Left lung (tissue), 14 donors: ENCODE measurements at places on chromosomes 16 and 17. TPM values are rescaled to one million over a fixed set of nuclear protein-coding genes. Genes with fewer than 3 reads are reported as not detected.

DNA sequence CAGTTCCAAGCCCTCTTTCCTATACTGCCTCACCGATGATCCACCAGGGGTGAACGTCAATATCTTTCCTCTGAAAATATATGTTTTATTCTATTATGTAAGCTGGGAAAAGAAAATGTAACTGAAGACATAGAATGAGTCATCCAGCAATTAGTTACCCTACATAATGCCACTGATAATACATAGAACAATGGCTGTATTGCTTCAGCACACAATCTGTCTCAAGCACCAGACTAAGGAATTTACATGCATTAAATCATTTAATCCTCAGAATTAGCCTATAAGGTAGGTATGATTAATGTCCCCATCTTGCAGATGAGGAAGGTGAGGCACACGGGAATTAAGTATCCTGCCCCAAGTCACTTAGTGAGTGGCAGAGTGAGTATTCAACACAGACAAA, 472.8 kb downstream of the TOX3 start:
- H3K4me1 ChIP-seq = no peaks in the 10 kb centered on the region
- no peaks in the 10 kb centered on the region for H3K27me3 ChIP-seq
- no peak overlapping the region for H3K27ac ChIP-seq
- DNase-seq = no peak
- no peak overlapping the region for H3K4me3 ChIP-seq
- no peaks in the 10 kb centered on the region for H3K36me3 ChIP-seq

DNA sequence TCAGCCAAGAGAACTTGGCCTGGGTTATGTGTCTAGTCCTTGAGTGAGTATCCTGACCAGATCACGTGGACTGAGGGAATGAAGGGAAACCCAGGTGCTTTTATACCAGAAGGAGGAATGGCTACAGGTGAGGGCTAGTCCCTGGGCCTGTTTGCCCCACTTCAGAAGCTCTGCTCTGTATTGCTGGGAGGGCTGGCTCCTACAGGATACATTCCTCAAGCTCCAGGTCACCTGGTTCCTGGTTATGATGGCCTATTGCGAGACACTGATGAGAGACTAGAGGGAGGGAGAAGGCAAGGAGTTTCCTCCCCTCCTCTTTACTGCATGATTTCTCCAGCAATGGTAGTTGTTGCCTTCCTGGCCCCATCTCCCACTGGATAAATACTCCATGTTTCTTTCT, 19.0 kb upstream of the SMG8 start:
- peaks cover 5% of the 10 kb centered on the region for H3K36me3 ChIP-seq
- no peaks in the 10 kb centered on the region for H3K27me3 ChIP-seq
- H3K4me3 ChIP-seq = no peak overlapping the region
- no peak overlapping the region for H3K27ac ChIP-seq

The GPR139 gene
- total RNA-seq = not detected

The DNAH2 gene
- total RNA-seq = 0.67 TPM

The IRX3 gene
- 40.7 TPM for total RNA-seq

The C17orf100 gene
- total RNA-seq = 1.3 TPM

DNA sequence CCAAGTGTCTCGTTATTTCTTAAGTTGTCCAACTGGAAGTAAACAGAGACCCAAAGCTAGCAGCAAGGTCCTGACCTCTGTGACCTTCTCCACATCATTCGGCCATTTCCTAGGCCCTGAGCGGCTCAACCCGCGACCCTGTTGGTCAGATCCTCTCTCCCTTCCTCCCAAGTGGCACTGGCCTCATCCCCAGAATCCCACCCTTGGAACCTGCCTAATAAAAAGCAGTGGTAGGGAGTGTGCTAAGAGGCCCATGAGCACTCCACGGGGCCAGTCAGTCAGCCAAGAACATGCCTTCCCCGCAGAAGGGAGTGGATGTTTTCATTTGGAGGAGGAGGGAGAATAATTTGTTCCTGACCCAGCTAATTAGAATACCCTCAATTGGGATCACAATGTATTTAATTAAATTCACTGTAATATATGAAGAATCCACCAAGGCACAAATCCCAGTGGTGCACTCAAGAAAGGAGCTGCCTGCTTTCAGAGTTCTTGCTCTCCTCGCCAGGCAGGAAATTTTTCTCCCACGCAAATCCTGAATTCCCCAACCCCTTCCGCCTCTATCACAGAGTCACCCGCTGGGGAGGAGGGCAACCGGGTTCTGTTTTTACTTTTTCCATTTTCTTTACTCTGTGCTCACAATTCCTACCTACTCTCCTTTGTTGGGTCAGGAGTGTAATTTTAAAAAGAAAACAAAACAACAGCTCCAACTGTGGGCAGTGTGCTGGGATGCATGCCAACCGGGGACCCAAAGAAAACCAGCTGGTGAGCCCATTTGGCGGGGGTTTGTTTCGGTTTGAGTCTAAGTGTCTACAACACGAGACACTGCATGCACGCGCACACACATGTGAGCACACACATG, 153.4 kb downstream of the ZFHX3 start:
- H3K36me3 ChIP-seq = no peaks in the 10 kb centered on the region
- H3K27me3 ChIP-seq = no peaks in the 10 kb centered on the region
- no peak for DNase-seq
- H3K4me1 ChIP-seq = no peaks in the 10 kb centered on the region

DNA sequence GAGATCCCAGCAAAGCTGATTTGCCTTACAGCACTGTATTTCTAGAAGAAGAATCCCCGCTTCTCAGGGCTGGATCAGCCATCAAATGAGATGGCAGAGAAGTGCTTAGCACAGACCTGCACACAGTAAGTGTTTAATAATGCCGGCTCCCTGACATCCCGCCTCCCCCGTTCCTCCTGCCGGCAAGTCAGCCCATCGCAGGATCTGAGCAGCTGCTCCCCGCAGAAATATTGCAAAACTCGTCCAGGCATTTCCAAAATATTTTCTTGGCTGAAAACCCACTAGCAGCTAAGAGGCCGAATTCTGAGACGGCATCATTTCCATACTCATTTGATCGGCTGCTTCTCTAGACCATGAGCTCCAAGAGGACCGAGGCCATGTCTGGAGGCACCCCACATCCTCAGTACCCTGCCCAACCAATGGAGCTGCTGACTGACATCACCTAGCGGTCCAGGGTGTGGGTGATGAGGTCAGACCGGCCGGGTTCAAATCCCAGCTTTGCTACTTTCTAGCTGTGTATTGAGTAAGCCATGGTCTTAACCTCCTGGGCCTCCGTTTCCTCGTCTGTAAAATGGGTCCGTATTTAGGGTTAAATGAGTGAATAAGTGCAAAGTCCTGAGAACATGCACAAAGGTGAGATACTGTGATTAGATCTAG, 251.5 kb downstream of the KATNIP start:
- no peaks in the 10 kb centered on the region for H3K4me1 ChIP-seq
- H3K4me3 ChIP-seq = no peak overlapping the region
- peaks cover 25% of the 10 kb centered on the region for H3K27me3 ChIP-seq
- no peaks in the 10 kb centered on the region for H3K36me3 ChIP-seq
- peak; percentile 44 for DNase-seq

DNA sequence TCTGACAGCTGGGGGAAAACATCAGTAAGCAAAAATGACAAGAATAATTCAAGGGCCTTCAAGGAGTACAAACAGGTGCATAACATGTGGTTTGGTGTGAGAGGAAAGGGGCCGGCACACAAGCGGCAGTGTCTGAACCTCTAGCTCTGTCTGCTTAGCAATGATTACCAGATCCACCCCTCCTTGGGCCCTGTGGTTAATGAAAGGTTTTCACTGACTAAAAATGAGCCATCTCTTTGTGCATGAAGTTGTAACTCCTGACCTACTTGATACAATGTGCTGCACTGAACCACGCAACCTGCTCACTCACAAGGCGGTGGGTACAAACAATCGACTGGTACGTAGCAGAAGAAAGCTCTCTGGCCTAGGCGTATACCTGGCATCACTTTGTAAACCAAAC, 15.1 kb downstream of the FAM117A start:
- H3K27ac ChIP-seq = peak overlapping the region; percentile 28
- no peak overlapping the region for H3K4me3 ChIP-seq
- no peaks in the 10 kb centered on the region for H3K36me3 ChIP-seq
- no peaks in the 10 kb centered on the region for H3K27me3 ChIP-seq
- no peaks in the 10 kb centered on the region for H3K4me1 ChIP-seq
- no peak for DNase-seq

DNA sequence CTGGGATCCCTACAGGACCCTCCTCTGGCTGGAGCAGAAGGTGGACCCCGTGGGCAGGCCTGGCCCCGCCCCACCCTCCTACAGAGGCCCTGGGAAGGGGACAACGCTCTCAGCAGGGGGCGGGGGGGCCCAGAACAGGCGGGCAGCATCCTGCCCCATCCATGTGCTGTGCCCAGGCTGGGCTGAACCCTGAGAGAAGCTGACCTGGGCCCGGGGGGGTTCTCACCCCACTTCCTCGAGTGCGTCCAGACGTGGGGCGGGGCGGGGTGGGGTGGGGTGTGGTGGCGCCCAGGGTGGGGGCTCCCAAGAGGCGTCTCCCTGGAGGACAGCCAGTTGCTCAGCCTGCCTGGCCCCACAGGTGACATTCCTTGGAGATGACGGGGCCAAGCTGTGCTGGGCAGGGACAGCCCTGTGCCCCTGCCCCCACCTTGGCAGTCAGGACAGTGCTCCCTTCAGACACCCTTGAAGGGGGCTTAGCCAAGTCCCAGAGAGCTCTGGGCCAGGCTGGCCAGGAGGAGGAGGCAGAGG, 390 bp upstream of the UNC13D start:
- H3K4me1 ChIP-seq = peaks cover 31% of the 10 kb centered on the region
- no peaks in the 10 kb centered on the region for H3K36me3 ChIP-seq
- peak overlapping the region; percentile 93 for H3K27ac ChIP-seq

- H3K27ac ChIP-seq = no peak overlapping the region
- H3K4me1 ChIP-seq = no peaks in the 10 kb centered on the region
- H3K27me3 ChIP-seq = no peaks in the 10 kb centered on the region
- H3K36me3 ChIP-seq = no peaks in the 10 kb centered on the region
- no peak for DNase-seq
Observed at GRCh38 chr17:15124264-15124595, 140.9 kb downstream of the PMP22 start.

DNA sequence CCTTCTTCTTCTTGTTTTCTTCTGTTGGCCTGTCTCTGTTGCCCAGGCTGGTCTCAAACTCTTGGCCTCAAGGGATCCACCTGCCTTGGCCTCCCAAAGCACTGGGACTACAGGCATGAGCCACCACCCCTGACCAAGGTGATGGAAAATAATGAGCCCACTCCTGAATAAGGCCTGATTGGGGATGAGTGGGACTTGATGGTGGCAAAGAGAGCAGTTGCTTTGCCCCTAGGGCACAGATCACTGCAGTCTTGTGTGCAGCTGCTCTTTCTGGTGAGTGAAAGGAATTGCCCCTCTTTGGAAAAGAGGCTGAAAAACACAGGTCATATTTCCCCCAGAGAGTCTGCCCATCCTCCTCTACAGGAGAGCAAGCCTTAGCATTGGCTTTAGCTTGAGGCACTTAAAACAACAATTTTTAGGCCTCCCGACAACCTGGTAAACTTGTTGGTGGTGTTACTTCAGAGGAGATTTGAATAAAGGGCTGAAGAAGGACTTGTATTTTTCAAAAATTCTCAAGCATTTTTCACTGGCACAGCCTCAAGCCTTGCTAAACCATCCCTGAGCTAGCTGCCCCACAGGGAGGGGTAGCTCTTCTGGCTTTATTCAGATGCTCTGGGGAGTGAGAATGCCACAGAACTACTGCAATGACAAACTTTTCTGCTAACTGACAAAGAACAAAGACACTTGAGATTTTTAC, 6.1 kb upstream of the PDP2 start:
- H3K4me1 ChIP-seq = peaks cover 29% of the 10 kb centered on the region
- H3K4me3 ChIP-seq = no peak overlapping the region
- DNase-seq = no peak
- no peaks in the 10 kb centered on the region for H3K36me3 ChIP-seq
- H3K27ac ChIP-seq = peak overlapping the region; percentile 71

DNA sequence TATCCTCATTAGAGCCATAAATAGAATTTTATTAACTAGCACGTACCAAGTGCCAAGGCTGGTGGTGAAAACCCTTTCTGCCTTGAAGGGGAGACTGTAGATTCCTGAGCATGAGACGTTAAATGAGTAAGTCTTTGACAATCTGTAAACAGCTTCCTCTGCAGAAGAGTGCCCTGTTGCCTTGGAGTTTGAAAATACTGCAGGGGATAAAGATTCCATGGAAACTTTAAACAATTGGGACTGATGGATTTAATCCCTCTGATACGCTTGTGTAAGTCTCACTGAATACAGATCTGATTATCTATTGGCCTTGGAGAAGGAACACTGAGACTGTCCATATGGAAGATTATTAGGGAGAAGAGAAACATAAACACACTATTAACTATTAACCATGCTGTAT, 1053.4 kb upstream of the RBFOX1 start:
- H3K4me3 ChIP-seq = no peak overlapping the region
- DNase-seq = no peak
- no peak overlapping the region for H3K27ac ChIP-seq
- H3K27me3 ChIP-seq = no peaks in the 10 kb centered on the region
- H3K4me1 ChIP-seq = no peaks in the 10 kb centered on the region

The ALOX12B gene
- 0.32 TPM for total RNA-seq

The NUPR1 gene
- 142 TPM for total RNA-seq

The FBXO39 gene
- not detected for total RNA-seq

GRCh38 chr16:89191033-89191900, 9.1 kb downstream of the SLC22A31 start:
- H3K36me3 ChIP-seq = peaks cover 9% of the 10 kb centered on the region
- H3K4me3 ChIP-seq = peak overlapping the region; percentile 42
- no peak overlapping the region for H3K27ac ChIP-seq
- H3K4me1 ChIP-seq = peaks cover 9% of the 10 kb centered on the region

DNA sequence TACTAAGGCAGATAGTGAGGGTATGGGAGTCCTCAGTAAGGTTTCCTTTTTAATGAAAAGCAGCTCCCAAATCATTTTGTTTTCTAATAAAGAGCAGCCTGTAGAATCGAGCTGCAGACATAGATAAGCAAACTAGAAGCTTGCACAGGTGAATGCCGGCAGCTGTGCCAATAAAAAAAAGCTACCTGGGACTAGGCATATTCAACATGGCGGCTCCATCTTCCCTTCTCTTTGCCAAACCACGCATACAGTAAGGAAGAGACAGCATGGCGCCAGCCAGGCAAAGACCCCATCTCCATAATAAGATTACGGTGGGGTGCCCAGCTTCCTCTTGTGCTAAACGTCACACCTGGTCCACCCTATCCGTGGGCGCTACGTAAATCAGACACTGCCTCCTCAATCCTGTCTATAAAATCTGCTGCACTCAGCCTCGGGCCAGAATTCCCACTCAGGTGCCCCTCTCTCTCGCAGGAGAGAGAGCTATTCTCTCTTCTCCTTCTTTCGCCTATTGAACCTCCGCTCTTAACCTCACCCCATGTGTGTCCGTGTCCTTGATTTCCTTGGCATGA, 92.7 kb upstream of the FA2H start:
- H3K4me1 ChIP-seq = no peaks in the 10 kb centered on the region
- H3K4me3 ChIP-seq = no peak overlapping the region
- H3K27me3 ChIP-seq = no peaks in the 10 kb centered on the region
- no peak for DNase-seq
- H3K36me3 ChIP-seq = peaks cover 6% of the 10 kb centered on the region
